Fibroblast of skin of right quadriceps (primary cell): ENCODE measurements at places on chromosomes 12 and 14.
A peak's percentile ranks its signal among the peaks of the same experiment; 100 is the strongest.

- DNase-seq: no peak
Measured at GRCh38 chr12:31016057-31016456, 57.6 kb upstream of the DDX11 start.

- peak; percentile 26 for DNase-seq
Measured at GRCh38 chr12:90627180-90627896, 327.6 kb downstream of the CCER1 start.

DNA sequence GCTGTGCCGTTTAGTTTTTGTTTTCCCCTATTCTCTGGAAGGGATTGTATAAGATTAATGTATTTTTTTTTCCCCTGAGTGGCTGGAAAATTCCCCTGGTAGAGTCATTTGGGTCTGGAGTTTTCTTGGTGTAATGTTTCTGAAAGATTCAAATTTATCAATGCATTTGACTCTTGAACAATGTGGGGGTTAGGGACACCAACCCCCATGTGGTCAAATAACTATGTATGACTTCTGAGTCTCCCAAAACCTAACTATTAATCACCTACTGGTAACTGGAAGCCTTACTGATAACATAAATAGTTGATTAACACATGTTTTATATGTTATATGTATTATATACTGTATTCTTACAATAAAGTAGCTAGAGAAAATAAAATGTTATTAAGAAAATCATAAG, 220.1 kb upstream of the PDE3A start:
- no peak for DNase-seq

GRCh38 chr14:29355846-29356245, 571.8 kb downstream of the PRKD1 start:
- DNase-seq: no peak

DNA sequence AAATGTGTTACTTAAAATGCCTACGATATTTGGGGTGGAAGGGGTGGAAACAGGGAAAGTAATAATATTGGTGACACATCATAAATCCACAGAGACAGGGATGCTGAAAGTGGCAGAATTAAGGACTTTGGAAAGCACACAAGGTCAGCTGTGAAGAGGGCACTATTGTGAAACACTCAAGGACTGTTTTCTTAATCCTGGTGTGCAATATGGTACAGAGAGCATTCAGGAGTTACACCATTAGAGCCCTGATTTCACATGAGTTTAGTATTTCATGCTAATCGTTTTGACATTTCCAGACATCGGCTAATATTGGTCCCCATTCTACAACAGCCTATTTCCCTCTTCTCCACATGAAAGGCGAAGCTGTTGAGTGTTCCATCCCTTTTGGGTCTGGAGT, 219.2 kb downstream of the MSRB3 start:
- no peak for DNase-seq

- no peak for DNase-seq
Measured at GRCh38 chr14:64069634-64070359, 217.0 kb downstream of the SYNE2 start.

DNA sequence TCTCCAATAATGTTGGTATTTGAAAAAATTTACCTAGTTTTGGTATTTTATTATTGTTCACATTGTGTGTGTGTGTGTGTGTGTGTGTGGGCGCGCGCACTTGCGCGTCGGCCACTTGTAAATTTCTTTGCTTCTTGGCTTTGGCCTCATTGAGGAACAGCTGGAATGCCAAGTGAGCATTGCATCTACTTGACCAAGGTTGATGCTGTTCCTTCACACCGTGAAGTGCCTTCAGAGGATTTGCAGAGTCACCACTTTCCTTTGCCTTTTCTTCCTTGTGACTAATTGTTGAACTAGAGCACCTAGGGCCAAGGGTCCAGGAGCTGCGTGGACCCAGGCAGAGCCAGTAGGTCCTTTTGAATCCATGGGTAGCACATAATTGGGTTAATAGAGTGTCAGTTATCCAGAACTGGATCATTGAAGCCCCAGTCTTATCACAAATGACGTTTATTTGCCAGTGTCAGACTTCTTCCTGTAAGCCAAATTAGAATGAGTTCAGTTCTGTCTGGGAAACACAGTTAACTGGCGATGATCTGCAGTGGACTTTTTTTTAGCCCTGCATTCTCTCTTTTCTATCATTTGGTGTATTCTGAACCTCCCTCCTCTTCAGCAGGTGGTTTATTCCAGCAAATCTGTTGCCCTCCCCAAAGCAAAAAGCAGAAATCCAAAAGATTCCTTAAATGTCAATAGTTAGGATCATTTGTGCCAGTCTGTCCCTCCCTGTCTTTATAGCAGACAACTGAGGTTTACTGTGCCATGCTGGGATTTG, 2.6 kb downstream of the PPP2R5C start:
- no peak for DNase-seq

DNA sequence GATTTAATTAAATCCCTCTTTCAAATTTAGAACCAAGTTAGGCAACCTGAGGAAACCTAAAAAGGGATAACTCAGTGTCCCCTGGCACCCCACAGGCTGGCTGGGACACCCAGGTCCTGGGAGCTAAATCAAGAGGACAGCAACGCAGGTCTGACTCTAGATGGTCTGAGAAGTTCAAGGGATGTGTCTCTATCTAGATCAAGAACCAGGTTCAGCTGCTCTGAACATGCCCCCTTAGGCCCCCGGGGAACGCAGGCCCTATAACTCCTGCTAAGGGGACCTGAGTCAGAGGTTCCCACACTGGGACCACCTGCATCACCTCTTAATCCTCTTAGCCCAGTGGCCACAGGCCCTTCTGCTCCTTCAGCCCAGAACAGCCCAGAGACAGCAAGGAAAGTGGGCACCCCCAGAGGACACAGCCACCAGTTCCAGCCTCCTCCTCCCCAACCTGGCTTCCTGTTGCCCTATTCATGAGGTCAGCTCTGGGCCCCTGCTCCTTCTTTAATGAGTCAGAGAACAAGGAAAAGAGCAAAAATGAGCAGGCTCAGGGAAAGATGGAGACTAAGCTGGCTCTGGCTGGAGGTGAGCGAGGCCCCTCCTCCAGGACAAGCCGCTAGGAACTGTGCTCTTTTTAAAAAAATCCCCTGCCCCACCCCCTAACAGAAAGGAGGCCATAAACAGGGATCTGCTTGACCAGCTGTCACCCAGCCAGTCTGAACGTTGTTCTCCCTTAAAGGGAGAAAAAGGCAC, 10.8 kb downstream of the PITPNM2 start:
- DNase-seq: peak; percentile 61

DNA sequence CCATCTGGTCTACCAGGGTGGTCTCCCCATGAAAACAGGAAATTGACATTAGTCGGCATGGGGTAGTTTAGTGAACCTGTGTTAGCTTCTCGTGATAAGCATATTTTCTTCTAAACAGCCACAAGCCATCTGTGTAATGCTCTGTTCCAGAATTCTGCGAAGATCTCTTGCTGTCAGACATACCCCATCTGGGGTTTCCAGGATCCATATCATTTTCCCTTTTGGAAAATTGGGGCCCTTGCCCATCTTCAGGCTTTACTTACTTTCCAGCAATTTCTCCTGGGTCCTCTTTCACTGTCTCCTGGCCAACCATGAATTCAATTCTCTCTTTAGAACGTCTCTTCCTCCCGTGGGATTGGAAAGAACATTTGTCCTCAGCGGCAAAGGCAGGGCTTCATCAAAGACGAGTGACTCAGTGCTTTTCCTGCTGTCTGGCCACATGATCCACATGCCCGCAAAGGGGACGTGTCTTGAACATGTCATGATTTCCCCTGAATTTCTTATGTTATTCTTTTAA, 21.4 kb upstream of the NCOR2 start:
- DNase-seq: peak; percentile 69
